Psoas muscle (tissue), 8 donors: ENCODE measurements at places on chromosomes 6 and 20. TPM values are rescaled to one million over a fixed set of nuclear protein-coding genes. Genes with fewer than 3 reads are reported as not detected.

The OLIG3 gene
- not detected for total RNA-seq

The CAGE1 gene
- not detected for total RNA-seq

The AURKA gene
- total RNA-seq = 3.1 TPM

GRCh38 chr6:33632558-33633039, 11.5 kb downstream of the ITPR3 start:
- no peaks in the 10 kb centered on the region for H3K36me3 ChIP-seq
- peaks cover 10% of the 10 kb centered on the region for H3K4me1 ChIP-seq
- H3K27me3 ChIP-seq = no peaks in the 10 kb centered on the region
- no peak overlapping the region for H3K27ac ChIP-seq

DNA sequence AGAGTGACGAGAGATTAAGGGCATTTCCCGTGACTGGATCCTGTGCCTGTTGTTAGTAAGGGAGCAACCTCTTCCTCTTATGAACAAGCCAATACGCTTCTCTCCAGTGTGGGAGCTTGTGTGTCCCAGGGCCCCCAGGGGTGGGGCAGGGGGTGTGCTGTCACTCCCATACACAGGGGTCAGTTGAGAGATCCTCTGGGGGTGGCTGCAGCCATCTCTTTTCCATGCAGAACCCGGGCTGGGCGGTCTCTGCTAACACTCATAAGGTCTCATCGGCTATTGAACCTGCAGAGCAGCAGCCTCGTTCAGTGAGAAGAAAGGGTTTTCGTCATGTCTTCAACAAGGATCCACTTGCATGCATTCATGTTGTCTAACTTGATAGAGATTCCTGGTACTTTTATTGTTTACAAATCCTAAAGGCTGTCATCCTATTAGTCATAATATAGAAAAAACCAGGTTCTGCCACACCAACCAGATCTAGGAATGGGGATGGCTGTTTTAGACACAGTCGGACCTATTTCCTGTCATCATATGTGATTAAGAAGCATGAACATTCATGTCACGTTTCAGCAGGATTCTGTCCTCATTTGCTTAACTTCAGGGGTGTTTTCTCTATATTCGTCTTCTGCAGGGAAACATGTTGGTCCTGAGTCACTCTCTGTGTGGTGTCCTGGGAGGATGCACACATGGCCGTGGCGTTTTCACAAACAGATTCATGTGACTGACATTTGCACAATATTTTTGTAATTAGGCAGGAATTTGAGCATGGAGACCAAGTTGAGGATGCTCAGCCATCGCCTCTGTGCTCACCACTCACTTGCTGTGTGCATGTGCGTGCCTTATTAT, 13.3 kb upstream of the THBS2 start:
- no peak overlapping the region for H3K4me3 ChIP-seq
- no peaks in the 10 kb centered on the region for H3K4me1 ChIP-seq
- no peaks in the 10 kb centered on the region for H3K27me3 ChIP-seq
- no peak for DNase-seq

DNA sequence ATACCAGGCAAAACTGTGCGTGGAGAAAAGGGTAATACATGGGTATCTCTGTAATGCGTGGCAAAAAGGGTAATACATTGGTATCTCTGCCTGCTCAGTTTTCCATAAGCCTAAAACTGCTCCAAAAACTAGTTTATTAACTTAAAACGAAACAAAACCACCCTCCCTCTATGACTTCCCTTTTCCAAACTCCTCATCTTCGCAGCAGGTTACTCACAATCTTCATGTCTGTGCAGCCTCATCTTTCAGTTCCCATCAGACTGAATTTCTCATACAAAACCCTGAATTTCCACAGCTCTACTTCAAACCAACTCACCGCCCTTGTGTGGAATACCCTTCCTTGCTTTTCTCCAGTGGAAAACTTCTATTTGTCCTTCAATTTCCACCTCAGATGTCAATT, 199.4 kb downstream of the PHACTR1 start:
- H3K36me3 ChIP-seq = no peaks in the 10 kb centered on the region
- H3K27me3 ChIP-seq = no peaks in the 10 kb centered on the region
- no peak overlapping the region for H3K4me3 ChIP-seq

DNA sequence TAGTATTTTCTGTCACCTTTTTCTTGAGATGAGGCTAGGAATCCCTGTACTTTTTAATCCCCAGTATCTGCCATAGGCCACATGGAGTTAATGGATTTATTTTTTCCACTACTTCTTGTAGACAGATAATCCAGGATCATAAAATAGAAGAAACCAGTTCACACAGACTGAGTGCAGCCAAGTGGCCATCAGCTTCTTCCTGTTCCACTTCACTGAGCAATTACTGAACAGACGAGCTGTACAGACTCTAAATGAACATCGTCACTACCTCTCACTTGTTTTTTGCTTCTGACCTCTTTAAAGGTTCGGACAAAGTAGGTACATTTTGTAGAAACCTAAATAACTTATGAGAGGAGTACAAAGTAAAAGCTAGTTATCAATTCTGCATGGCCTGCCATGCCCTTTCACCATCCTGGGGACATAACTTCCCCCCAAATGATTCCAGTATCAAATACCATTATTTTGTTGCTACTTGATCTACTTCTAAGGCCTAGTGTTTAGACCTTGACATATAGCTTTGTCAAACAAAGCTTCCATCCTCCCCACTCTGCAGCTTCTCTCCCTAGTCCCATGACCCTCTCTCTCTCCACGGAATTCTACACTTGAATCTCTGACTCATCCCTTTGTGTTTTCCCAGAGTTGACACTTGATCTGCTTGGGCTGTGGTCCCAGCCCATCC, 34.4 kb upstream of the ARHGAP18 start:
- peaks cover 22% of the 10 kb centered on the region for H3K4me1 ChIP-seq
- no peak overlapping the region for H3K4me3 ChIP-seq
- peak overlapping the region; percentile 59 for H3K27ac ChIP-seq
